ENCODE measurements at places on chromosomes 7 and 10. TPM values are rescaled to one million over a fixed set of nuclear protein-coding genes. Genes with fewer than 3 reads are reported as not detected.

UNCX gene
- total RNA-seq: not detected

LRRC61 gene
- not detected for total RNA-seq

PPP1R17 gene
- not detected for total RNA-seq

GARS1 gene
- total RNA-seq: 297 TPM

GOLGA7B gene
- total RNA-seq: not detected

DDIT4 gene
- total RNA-seq: 394 TPM

PRR15 gene
- total RNA-seq: 0.59 TPM

AQP1 gene
- total RNA-seq: 22.2 TPM

KLLN gene
- 0.12 TPM for total RNA-seq
